ENCODE measurements at places on chromosomes 1 and 21.

- DNase-seq = no peak
Observed at GRCh38 chr1:212485571-212485912, 52.8 kb downstream of the NENF start.

GRCh38 chr1:212438831-212439237 lies 6.1 kb downstream of the NENF start:
- DNase-seq = no peak

- no peak for DNase-seq
Observed at GRCh38 chr1:201692555-201693394, 136.2 kb upstream of the IPO9 start.

GRCh38 chr21:44380876-44381275 lies 27.5 kb downstream of the TRPM2 start:
- DNase-seq = no peak

Measured in stimulated activated CD8-positive, alpha-beta memory T cell treated with anti-CD3 and anti-CD28 coated beads, Interleukin-15, amount 100 ng/mL, for 4 hours (primary cell).